SHP77 treated with DMSO at 0.1 percent for 48 hours (cell line): ENCODE measurements at places on chromosomes 6 and 20.

GRCh38 chr6:14016935-14017625 lies 92.3 kb downstream of the RNF182 start:
- no peak for DNase-seq

DNA sequence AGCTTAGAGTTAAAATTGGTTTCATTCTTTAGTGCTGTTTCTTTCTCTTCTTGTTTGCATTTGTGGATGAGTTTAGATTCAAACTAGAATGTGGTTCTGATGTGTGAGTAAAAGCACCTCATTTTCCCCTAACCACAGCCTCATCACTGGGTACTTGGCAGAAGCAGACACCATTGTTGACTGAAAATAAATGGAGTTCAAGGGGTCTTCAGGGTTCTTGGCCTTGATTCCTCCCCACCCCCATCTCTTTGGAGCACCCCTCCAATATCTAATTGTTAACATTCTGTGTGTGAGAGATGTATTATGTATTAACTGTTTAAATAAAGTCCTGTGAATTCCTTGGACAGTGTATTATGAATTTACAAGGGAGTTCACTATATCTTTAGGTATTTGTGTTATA lies 59.6 kb downstream of the JARID2 start:
- no peak for DNase-seq

DNA sequence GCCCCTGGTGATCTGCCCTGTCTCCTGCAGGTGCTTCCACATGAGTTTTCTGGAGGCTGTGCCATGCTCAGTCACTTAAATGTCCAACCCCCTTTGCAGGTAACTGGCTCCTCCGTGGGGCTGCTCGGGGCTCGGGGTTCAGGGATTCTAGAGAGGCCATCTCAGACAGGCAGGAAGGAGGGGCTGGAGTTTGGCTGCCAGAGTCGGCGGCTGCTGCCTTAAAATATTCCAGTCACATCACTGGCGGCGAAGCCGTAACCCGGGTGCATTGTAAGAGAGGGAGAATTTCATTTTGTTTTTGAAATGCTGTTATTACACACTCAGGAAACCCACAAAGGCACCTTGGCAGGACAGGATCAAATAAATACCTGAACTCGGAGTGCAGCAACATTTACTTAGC lies 212.9 kb upstream of the PMEPA1 start:
- DNase-seq = no peak

GRCh38 chr6:21634582-21634981 lies 41.0 kb downstream of the SOX4 start:
- no peak for DNase-seq

DNA sequence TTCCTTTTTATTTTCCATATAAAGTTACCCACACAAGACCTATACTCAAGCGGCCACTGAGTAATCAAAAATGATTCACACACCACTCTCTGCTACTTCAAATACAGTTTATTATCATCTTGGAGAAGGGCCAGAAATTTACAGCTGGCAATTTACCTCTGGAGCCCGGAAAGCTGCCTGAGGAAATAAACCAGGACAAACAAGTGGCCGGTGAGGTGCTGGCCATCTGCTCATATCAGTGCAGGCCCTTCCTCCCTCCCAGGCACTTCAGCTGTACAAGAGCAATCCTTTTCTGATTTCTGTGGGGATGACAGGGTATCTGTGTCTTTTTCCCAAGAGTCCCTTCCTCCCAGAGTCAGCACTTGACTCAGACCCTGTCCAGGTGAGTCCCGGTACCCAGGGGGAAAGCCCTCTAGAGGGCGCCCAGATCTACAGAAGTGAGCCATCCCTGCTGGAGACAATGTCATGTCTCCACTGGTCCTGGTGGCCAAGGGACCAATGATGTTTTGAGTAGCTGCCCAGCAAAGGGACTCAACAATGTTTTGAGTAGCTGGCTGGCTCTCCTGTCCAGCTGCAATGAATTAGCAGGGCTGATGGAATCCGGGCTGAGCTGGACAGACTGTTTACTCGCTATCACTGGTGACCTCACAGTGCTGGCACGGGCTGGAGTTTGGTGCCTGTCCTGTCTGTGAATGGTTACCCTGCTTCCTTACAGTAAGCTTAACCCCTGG lies 23.6 kb downstream of the LRP11 start:
- DNase-seq = peak; percentile 97

- DNase-seq = no peak
These were observed 238.6 kb downstream of the TFAP2B start for GRCh38 chr6:51057296-51057695.

DNA sequence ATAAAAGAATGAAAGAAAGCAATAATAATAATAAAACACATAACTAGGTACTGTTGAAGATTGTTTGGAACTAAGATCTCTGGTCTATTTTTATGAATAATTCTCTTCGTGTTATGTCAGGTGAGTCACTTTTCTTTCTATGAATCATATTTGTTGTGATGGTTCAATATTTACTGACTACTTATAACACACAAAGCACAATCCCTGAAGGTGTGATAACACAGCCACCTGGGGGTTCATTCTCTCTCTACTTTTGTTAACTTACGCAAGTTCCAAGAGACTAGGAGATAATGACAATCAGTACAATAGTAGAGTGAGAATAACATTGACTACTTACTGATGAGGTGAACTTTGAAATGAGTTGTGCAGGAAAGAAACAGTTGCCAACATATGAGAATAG lies 149.9 kb downstream of the IBTK start:
- peak; percentile 14 for DNase-seq

DNA sequence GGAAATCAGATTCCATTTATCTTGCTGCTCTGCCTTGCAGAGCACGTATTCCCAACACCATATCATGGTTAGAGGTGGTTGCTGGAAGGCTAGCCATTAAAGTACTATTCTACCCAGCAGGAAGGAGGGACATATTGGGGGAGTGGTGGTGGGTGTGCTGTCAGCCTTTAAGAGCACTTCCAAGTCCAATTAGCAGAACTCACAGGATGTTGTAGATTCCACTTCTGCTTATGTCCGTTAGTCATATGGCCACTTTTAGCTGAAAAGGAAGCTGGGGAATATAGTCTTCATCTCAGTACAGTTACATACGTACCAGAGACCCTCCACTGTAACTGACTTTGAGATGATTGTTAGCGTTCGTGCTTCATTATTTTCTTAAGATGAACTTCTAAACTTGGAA lies 94.4 kb downstream of the SAMD3 start:
- DNase-seq = no peak

DNA sequence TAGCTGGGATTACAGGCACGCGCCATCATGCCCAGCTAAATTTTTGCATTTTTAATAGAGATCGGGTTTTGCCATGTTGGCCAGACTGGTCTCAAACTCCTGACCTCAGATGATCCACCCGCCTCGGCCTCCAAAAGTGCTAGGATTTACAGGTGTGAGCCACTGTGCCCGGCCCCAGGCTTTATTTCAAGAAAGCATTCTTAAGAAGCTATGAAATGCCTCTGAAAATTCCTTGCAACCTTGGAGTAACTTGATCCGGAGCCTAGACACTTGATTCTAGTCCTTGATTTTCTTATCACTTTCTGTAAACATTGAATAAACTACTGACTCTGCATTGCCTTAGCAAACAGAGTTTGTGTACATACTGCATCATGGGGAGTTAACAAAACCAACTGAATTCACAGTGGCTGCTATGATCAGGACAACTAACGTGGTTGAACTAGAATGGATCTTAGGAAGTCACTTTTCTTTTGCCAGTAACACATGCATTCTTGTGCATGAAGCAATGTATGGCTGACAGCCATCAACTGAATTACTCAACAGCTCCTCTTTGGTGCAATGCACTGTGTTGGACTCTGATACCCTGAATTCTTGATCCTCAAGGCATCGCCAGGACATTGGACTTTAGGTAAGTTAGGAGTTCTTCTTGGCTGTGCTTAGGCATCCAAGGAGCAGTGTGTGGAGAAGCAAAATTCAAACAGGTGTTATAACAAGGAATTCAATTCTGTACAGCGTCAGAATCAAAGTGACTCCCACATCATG lies 102.8 kb upstream of the TMEM170B start:
- DNase-seq = no peak

- no peak for DNase-seq
These were observed 490.4 kb downstream of the FRK start for GRCh38 chr6:115570331-115570730.

DNA sequence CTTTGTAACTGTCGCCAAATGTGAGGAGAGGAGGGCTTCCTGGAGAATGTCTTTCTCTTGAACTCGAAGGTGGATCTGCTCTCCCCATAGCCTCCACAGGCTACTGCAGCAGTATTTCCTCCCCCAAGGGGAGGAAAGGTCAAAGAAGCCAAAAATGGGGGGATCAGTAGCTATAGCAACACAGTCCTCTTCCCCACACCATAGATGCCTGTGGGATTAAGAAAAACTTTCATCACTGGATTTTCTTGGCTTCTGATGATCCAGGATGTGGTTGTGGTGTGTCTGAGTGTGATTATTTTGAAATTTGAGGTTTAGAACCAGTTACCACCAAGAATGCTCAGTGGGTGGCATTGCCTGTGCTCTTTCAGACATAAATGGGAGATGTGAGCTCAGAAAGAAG lies 140.1 kb upstream of the SPACA1 start:
- no peak for DNase-seq

DNA sequence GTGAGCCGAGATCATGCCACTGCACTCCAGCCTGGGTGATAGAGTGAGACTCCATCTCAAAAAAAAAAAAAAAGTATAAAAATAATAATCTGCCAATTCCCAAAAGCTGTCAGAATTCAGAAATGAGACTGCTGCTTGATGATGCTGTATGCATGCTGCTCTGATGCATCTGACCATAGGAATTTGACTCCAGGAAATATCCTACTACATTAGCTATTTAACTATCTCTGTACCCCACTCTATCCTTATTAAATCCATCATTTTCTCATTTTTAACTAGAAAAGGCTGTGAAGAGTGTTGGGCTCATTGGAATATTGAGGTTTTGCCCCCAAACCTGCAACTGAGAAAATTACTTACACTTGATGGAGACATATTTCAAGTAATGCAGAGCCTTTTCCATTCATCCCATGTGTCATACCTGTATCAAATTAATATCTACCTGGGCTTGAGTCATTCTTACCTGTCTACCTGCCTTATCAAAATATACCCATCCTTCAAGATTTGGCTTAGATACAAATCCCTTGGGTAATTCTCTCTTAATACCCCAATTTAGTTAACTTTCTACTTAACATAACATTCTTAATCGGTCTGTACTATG lies 135.2 kb upstream of the PREP start:
- DNase-seq = no peak

DNA sequence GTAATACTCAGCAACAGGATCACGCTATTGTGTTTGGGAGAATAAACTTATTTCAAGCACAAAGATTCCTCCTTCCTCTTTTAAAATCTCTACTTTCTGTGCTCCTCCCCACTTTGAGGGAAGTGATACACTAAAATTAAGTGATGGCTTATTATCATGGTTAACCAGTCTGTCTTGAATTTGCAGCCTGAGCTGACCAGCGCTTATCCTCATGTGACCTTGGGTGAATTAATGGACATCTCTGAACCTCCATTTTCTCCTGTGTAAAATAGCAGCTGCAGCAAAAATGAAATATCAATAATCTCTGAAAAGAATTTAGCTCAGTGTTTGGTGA lies 222.6 kb downstream of the BCAS1 start:
- DNase-seq = no peak

DNA sequence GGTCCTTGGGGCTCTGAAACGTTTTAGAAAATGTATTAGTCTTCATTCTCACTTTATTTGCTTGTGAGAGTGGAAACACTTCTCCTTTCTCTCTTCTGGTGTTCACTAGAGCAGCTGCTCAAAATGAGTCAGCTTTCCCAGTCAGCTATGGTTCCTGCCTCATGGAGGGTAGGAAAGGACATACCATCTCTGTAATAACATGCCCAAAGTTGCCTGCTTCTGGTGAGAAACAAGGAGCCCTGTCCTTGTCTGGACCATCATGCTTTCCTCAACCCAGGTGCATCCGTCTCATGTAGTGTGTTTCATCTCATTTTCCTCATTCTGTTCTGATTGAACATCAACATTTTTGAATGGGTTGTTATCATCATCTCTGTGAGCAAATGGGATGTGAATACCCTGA lies 17.1 kb upstream of the TINAG start:
- DNase-seq = no peak

DNA sequence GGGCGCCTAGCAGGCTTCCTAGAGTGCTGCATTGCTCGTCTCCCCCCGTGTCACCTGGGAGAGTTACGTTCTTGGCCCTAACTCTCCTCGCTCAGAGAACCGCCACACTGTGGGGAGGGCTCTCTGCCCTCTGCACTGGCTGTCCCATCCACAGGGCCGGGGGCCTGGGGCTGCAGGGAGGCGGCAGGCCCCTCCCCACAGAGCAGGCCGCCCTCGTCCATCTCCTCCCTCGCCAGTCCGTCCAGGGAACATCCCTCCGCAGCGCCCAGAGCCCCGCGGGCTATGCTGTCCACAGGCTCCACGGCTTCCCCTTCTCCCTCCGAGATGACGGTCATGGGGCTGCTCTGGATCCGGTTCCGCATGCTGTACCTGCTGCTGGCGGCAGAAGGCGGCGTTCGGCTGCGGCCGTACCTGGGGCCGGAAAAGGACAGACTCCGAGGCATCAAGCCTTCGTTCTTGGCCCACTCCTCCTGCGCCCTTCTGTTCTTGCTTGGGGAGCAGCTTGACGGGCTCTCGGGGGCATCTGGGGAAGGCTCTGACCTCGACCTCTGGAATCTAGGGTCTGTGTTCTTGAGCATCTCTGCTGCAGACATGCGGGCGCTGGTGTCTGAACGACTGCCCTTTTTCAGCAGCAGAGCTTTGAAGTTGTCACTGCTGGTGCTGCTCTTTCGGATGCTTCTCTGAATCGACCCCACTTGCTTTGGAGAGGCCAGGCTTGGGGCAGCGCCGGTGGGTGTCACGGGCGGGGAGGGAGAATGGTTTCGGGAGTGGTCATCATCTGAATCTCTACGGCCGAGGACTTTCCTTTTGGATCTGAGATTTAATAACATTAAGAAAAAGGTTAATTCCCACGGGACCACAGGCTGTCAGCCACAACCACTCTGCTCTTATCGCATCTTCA lies 20.2 kb downstream of the HEBP2 start:
- DNase-seq = no peak

DNA sequence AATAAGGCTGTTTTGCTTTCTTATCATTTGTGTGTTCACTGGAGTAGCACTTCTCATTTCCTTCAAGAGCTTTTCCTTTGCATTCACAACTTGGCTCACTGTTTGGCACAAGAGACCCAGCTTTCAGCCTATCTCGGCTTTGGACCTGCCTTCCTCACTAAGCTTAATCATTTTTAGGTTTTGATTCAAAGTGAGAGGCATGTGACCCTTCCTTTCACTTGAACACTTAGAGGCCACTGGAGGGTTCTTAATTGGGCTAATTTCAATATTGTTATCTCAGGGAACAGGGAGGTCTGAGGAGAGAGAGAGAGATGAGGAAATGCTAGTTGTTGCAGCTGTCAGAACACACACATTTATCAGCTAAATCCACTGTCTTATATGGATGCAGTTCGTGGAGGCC lies 82.9 kb upstream of the SCAF8 start:
- DNase-seq = no peak
